Caudate nucleus (tissue), 63 donors: ENCODE measurements at places on chromosomes 3 and 15.
A peak's percentile ranks its signal among the peaks of the same experiment; 100 is the strongest.

DNA sequence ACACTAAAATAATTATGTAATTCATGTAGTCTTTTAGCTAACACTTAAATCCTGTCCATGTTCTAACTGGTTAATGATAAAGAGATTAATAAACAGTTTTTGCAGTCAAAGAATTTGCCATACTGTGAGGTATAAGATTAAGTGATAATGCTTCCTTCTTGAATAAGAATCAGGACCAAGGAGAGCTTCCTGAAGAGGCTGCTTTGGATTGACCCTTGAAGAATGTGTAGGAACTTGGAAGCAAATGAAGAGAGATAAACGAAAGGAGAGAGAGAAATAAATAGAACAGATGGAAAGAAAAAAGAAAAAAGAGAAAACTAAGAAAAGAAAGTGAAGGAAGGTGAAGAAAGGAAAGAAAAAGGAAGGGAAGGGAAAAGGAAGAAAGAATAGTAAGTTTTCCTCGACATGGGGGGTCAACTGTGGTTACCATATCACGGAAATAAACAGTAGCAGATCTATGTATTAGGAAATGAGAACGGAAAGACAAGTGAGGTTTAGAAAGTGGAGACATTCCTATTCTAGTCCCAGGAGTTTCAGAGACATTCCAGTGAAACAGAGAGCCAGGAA lies 539.8 kb downstream of the FGF12 start:
- no peak for DNase-seq

- DNase-seq: no peak
Measured at GRCh38 chr3:4655145-4656045, 162.2 kb downstream of the ITPR1 start.

GRCh38 chr3:66302288-66302687 lies 81.5 kb downstream of the SLC25A26 start:
- DNase-seq: no peak

DNA sequence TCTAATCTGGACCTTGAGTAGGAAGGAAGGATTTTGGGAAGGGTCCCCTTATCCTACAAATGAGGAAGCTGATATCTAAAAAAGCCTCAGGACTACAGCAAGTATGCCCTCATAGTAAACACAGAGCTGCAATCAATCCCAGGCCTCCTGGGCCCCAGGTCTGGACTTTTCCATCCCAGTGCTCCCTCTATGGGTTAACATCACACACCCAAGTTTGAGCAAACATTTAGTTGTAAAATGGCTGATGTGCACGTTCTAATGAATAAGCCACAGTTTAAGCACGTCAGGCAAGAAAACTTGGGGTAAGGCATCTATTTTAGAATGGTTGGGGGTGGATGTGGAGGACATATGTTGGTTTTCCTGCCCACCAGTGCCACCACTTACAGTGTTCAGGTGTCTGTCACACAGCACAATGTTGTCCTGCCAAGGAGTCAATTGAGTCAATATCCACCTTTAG lies 44.3 kb upstream of the UBE2E1 start:
- DNase-seq: no peak

GRCh38 chr3:37441689-37442088 lies 267.3 kb upstream of the LRRFIP2 start:
- no peak for DNase-seq

DNA sequence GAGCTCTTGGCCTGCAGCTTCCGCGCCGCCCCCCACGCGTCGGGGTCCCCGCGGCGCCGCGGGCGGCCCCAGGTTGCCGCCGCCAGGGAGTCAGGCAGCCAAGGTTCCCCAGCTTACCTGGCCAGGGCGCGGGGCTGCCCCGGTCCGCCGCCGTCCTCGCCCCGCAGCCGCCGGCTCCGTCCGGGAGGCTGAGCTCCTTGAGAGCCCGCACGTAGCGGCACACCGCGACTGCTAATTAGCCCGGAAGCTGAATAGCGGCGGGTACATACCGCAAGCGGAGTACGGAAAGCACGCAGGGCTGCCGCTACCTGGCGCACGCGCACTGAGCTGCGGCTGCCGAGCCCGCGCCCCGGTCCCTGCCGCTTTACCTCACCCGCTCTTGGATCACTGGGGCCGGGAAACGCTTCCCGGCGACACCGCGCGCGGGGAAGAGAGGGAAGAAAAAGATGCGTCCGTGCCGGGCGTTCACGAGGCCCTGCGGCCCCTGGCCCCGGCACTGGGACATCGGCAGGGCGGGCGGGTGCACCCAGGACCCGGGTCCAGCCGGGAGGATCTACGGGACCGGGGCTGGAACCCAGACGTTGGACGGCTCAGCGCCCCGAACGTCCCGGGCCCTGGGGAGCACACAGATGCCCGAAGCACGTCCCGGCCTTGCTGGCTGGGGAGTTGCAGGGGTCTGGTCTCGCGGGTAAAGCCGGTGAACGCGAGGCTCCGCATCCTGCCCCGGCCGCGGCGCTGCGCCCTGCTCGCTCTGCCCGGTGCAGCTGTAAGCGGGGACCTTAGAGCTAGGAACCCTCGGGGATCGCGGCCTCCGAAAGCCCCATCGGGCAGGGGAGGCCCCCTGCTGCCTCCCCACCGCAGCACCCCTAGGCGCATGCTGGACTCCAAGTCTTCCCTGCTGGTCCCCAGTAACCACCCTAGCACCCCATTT lies at the start of gene GOLGA8B:
Gene GOLGA8B, minus strand, starts transcription at position 253 of the 931 bp plus-strand sequence. CDS start 47,739 bp downstream, outside the sequence.
- DNase-seq: peak; percentile 42

- no peak for DNase-seq
Measured at GRCh38 chr3:128492671-128493569, at the start of gene GATA2. GATA2 (minus strand) TSS chr3:128493201; CDS start chr3:128487031, 6,170 bp downstream.

GRCh38 chr3:181176601-181177000 lies 187.1 kb upstream of the DNAJC19 start:
- peak; percentile 7 for DNase-seq

DNA sequence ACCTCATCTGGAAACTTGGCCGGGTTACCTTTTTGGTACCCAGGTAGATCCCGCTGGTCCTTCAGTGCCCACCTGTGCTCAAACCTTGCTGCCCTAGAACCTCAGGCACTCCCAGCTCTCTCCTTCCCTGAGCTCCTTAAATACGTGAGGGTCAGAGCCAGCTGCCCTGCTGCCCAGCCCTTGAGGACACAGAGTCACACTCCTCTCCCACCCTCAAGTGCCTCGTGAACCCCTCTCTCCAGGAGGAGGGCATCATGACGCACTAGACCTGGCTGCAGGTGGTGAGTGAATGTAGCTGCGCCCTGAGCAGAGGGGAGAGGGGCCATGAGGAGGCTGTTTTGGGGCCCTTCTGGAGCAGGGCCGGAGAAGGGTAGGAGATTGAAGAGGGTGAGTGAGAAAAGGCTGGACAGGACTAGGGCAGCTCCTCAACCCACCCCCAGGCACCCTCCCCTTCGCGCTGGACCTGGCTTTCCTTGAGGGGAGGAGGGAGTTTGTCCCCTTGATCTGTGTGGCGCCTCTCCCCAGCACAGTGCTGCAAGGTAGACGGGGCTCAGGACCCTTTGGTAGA lies 941 bp downstream of the SLC12A8 start:
- no peak for DNase-seq

DNA sequence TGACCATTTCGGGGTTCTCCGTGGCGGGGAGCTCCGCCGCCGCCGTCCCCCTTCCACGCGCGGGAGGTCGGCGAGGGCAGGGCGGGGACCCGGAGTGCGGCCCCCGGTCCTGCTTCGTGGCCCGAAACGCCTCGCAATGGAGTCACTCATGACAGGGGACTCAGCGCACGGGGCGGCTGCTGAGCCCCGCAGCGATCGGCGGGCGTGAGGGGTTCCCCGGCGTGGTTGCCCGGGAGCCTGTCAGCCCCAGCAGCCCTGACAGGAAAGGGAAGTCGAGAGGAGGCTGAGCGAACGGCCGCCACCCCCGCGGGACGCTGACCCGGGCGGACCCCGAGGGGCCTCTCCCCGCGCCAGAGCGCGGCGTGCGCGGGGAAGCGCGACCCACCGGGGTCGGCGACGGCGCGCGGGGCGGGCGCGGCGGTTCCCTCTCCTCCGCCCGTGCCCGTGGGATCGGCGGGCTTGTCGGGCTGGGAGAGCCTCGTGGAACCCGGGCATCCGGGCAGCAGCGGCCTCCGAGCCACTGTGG lies 564 bp upstream of the PIGZ start:
- DNase-seq: no peak

DNA sequence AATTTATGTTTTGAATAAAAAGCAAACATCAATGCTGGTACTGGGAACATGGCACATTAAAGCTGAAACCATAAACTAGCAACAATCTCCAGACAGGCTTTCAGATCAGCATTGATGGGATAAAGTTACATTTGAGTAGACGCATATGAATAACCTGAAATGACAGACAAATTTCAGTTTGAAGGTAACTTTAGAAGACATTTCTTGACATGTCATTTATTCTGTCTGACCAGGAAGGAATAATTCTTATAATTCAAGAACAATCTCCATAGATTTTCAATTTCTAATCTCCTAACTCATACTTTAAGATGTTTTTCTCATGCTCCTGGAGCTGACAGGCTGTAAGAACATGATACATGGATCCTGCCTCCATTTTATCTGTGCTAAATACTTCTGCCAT lies 69.8 kb downstream of the PLCH1 start:
- DNase-seq: no peak

DNA sequence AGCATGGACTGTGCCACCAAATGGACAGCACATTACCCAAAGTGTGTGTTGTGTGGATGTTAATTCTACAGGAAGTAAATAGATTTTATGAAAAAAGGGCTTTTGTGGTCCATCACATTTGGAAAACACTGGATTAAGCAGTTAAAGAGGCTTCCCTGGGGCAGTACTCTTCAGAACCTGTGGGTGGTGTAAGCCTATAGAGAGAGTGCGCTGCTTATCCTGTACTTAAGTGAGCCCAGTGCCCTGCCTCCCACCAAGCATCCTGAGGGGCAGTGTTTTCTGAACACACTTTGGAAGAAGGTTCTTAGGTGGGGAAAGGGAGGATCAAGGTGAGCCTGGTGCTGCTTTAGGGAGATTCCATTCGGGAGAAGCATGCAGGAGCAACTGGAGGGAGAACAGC lies 10.9 kb downstream of the TTLL3 start:
- no peak for DNase-seq

DNA sequence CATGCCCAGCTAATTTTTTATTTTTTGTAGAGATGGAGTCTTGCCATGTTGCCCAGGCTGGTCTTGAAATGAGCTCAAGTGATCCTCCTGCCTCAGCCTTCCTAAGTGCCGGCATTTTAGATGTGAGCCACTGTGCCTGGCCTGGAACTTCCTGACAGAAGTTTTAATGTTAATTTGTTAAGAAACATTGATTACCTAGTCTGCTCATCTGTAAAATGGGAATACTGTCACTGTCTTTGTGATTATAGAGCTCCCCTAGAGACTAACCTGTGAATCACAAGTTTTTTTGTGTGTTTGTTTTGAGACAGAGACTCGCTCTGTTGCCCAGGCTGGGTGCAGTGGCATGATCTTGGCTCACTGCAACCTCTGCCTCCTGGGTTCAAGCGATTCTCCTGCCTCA lies 4.3 kb upstream of the EIF3J start:
- no peak for DNase-seq

GRCh38 chr3:63124090-63124489 lies 154.0 kb upstream of the SYNPR start:
- no peak for DNase-seq

GRCh38 chr3:184155644-184156521 lies 706 bp downstream of the DVL3 start:
- DNase-seq: no peak

DNA sequence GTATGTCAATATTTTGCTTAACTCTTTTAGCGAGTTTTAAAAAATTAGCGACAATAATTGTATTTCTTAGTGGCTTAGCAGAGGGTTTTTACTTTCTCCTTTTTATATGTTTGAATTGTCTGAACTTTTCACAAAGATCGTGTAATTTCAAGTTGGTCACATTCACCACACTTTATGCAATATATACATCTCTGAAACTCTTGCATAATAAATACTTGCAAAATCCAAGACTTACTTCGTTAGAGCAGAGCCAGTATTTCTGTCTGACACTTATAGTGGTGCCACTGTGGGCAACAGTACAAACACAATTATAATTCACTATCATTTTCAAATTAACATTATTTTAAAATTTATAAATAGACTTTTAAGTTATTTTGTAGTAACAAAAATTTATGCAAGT lies 62.0 kb downstream of the SUCNR1 start:
- no peak for DNase-seq

DNA sequence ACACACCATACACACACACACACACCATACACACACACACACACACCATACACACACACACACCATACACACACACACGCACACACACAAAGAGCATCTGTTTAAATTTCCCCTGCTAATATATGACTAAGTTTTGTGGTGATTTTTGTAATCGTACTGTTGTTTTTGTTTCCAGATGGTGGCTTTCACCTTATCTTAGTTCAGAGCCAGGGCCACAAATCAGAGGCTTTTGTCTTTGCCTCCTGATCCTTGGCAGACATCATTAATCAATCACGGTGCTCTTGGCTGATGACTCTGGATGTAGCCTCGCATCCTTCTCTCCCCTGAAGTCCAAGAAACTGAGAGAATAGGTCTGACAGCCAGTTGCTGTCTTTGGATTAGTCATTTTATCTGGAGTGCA lies 52.1 kb downstream of the EDEM1 start:
- no peak for DNase-seq

DNA sequence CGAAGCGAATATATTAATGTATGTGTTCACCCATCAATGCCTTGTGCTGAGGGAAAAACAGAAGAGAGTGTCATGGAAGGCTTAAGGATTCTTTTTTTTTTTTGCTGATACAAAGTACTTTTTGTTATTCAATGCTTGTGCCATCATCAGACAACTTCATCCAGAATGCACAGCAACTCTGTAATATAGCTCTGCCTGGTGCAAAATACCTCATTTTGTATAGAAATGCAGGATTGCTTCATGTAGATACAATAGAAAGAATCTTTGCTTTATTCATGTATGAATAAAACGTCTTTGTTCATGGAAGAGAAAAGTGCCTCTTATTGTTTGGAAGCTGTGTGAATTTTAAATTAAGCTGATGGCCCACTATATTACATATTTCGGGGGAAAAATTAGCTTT lies 62.9 kb downstream of the SH3GL3 start:
- DNase-seq: no peak

DNA sequence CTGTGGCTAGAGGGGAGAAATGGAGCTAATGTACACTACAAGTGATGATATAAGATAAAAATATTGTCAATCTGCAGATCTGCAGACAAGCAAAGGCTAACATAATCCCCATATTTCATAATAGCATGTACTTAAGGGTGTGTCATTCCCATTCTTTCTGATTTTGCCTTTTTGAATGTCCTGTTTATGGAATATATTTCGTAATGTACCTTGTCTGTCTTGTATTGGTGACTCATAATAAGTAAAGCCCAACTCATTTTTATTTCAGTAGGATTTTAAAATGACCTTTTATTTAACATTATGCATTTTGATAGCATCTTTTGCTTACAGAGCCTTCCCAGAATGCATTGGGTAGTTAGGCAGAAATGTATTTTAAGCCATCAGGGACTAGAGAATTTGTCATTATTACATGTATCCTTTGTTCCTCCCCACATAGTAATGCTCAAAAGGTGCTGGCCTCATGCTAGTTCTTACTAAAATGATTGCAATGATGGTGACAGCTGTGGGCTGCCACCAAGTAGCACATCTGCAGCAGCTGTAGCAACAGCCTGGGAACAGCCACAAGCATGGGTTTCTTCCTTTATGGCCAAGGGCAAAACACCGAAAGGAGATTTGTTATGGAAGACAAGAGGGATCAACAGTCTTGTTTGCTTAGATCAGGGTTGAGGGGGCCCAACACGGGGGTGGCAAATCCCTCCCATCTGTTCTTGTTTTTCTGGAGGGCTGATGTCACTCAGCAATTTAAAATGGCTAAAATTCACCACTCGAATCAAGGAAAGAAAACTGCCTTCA lies 188.5 kb downstream of the CADPS start:
- no peak for DNase-seq
